Activated T-cell treated with anti-CD3 and anti-CD28 coated beads for 4 hours (primary cell): ENCODE measurements at places on chromosomes 13 and 19.

GRCh38 chr13:99978799-99979452 is 2.7 kb upstream of the ZIC2 start:
- DNase-seq = no peak

DNA sequence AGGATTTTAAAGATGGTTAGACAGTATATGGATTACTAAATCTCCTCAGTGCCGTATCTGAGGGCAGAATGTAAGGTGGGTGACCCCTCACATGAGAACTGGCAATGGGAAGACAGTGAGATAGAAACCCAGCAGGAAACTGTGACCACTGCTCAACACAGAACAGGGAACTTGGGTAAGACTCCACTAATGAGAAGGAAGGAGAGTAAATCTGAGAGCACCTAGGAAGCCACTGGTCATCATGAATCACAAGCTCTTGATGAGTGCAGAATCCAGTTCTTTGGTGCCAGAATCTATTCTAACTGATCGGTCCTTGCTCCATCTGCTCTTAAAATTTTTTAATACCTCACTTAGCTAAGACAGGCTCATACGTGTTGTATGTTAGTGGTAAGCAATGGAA is 261.8 kb downstream of the KLF12 start:
- no peak for DNase-seq

GRCh38 chr13:101399365-101399764 is 16.9 kb downstream of the NALCN start:
- DNase-seq = no peak

DNA sequence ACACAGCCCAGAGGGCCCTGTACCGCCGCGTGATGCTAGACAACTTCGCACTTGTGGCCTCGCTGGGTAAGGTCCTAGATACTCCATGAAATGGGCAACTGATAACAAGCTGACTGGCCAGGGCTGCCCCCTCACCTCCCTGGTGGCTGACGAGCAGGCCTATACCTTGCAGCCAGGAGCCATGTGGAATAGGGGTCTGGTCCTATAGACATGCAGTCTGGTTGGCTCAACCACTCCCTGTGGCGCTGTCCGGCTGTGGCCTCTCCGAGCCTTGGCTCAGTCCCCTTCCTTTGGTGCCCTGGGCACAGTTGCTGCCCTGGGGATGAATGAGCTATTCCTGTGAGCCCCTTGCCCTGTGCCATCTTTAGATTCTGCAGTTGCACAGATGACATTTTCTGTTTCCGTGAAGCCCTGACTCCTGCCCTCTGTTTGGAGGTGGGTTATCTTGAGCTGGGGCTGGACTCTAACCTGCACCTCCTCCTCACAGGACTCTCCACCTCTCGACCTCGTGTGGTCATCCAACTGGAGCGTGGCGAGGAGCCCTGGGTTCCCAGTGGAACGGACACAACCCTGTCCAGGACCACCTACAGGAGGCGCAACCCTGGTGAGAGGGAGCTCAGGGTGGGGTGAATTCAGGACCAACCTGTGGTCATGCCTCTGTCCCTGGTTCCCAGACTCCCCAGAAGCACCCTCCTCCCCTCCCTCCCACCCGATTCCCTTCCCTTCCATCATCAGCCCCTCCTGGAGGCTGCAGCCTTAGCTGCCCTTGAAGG is 2.5 kb downstream of the ZNF324 start:
- no peak for DNase-seq

DNA sequence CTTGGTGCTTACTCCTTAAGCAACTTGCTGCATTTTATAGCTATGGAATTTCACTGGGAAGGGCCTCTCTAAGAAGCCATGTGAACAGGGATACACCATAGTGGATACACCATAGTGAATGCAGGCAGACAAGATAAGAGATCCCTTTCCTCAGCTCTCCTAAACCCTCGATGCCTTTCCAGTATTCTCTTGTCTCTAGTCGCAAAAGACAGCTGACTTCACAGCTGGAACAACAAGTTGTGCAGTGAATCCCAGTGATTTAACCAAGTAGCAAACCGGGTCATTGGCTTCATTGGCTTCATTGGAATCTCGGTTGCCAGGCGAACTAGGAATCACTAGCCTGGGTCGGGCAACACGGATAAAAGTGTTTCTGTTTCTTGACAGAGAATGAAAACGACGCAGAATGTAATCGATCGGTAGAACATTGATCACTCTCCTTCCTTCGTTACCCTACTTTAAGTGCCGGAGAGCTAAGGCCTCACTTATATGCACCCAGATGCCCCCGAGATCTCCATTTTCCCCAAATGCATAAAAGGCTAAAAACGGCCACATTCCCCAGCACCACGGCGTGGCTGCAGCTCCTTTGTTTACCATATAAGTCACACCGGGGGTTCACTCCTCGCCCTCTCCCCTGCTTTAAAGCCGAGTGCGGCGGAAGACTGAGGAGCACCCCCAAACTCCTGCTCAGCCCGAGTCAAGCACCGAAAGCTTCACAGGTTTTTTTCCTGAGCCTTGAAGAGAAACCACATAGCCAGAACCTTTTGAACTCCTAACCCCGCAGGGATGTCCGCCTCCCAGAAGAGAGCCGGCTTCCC is 674 bp downstream of the TRPC4 start:
- no peak for DNase-seq

- no peak for DNase-seq
Measured at GRCh38 chr19:13002166-13002898, 7.1 kb downstream of the NFIX start.

GRCh38 chr19:5165697-5166019 is 175.0 kb downstream of the PTPRS start:
- DNase-seq = no peak

- no peak for DNase-seq
Measured at GRCh38 chr19:13436352-13436751, 69.9 kb downstream of the CACNA1A start.

DNA sequence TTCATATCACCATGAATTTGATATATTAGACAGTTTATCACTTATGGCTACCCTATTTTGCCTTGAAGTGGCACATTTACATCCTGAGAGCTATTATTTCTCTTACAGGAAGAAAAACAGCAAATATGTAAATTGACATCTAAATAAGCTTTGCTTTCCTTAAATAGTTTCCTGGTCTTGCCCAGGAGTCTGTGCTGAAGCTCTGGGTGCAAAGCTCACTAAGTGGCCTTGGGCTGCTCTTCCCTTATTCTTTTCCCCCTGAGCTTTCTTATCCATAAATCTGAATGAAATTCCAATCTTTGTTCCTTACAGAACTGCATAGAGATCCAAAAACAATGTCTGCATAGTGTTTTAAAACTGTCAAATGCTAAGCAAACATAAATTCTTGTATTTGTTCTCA is 56.3 kb downstream of the TNFSF13B start:
- no peak for DNase-seq

GRCh38 chr19:14349426-14349825 is 31.8 kb upstream of the ADGRE5 start:
- DNase-seq = no peak

- no peak for DNase-seq
Measured at GRCh38 chr13:80726868-80727267, 385.9 kb upstream of the SPRY2 start.

GRCh38 chr19:3985643-3986259 is 488 bp upstream of the EEF2 start:
- no peak for DNase-seq

DNA sequence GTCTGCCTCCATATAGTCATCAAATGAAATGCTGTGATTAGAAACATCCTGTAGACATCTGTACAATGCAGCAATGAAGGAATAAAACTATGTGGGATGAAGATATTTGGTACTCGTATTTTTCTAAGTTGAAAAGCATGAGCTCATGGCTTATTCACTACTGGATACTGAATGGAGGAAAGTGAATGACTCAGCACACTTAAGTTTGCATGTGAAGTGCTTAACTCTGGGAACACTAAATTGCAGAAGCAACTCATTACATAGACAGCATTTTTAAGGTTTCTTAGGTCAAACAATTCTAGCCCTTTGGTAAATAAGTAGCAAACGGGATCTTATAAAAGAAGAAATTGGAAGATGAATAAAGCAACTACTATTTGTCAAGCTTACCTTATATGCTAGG is 429.0 kb upstream of the MIR17HG start:
- DNase-seq = no peak

DNA sequence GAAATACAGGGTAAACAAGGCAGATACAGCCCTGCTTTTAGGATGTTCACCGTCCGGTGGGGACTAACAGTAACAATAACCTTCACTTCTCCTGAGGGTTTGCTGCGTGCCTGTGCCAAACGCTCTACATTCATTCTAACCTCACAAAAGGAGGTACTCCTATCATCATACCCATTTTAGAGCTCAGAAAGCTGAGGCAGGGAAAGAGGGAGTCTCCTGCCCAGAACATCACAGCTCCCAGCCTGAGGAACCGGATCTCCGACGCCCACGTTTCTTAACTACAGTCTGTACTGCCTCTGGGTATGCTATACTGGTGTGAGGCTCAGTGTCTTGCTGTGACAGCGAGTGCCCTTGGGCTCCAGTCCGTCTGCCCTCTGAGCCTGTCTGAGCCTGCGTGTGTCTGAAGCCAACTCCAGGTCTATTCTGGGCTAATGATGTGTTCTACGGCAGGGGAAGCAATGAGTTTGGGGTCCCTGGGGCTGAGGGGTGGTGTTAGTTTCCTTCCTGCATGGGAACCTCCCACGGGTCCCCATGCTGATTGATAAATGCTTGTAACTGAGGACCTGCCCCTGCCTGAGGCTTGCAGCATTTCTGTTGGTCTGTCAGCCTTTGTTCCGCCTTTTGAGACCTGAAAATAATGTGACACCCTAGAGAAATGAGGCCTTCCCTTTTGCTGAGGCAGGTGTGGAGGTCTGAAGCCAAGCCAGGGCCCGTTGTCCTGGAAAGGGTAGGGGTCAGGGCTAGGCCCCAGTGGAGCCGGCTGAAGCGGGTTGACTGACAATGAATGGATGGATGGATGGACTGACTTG is 4.9 kb downstream of the LIPE start:
- DNase-seq = no peak

DNA sequence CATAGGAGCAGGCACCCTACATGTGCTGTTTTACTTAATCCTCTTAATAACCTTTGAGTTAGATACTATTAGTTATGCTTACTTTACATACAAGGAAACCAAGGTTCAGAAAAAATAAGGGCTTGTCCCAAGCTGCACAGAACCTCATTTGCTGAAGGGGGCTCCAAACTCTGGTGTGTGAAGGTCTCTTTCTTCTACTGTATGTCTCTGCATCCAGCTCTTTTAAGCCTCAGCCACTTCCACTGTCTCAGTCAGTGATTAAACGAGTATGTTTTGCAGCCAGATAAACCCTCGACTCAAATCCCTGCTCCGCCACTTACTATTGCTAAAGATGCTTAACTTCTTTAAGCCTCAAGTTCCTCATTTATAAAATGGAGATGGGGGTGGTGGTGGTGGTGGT is 112.4 kb upstream of the WASF3 start:
- DNase-seq = no peak

GRCh38 chr19:49339301-49340068 is 4.3 kb downstream of the CD37 start:
- no peak for DNase-seq

DNA sequence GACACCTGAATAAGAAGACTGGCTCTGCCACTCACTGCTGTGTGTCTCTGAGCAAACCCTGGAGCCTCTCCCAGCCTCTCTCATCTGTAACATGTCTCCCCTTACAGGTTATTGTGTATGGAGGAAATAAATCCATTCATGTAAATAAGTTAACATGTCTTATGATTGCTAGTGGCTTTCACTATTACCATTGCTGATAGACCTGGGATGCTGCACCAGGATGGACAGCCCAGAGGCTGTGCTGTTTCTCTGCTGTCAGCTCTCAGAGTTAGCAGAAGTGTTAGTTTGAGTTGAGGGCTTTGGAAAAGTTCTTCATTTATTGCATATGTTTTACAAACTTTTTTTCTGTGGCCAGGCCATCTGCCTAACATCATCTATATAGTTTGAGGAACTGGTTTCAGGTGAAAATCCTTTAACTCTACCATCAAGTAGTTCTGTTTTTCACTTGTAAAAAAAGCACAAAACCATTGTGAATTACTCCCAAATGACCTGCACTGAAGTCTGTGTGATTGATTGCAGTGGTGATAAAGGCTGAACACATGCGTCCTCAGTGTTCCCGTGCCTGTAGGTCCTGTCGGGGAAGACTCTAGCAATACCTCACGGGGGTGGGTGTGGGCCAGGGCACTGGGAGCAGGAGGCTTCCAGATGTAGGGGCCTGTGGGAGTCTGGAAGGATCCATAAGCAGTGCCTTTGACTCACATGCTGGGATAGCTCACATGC is 24.6 kb downstream of the MPHOSPH8 start:
- DNase-seq = no peak

GRCh38 chr13:25927932-25928331 is 123.9 kb downstream of the SHISA2 start:
- no peak for DNase-seq

DNA sequence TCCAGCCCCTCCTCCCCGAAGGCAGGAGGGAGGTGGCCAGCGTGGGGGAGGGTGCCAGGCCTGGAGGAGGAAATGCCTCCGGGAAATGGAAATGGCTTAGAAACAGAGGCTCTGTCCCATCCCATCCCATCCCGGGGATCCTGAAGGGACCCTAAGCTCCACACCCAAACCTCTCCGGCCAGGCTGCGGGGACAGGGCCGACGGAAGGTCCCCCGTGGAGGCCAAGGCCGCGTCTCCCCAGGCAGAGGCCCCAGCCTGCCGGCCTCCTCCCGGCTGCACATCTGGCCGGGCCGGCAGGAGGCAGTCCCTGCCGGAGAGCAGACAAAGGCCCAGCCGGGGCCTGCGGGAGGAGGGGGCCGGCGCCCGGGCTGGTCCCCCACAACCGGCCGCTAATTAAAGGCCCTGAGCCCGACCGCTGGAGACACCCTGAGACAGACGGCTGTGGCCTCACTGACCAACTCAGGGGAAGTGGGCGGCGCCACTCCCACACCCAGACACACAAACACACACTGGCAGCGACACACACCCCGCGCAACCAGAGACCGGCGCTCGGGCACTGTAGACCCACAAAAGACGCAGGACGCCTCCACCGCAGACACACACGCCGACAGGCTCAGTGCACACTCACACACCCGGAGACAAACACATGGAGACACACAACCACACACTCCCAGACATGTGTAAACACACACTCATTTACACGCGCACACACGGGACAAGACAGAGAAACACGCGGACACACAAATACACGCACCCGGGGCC is 1.1 kb downstream of the ADAMTS10 start:
- no peak for DNase-seq

GRCh38 chr13:85520445-85520844 is 278.8 kb downstream of the SLITRK6 start:
- no peak for DNase-seq

GRCh38 chr19:45575216-45575615 is 9.4 kb downstream of the OPA3 start:
- no peak for DNase-seq

GRCh38 chr13:62635161-62635560 is 1219.5 kb upstream of the PCDH20 start:
- DNase-seq = no peak
